CD8-positive, alpha-beta T cell (primary cell): ENCODE measurements at places on chromosomes 5 and 9. TPM values are rescaled to one million over a fixed set of nuclear protein-coding genes. Genes with fewer than 3 reads are reported as not detected.

Gene CCIN
- total RNA-seq = 0.56 TPM

Gene RAD17
- 22.2 TPM for total RNA-seq

Gene BRINP1
- not detected for total RNA-seq

Gene TPRN
- 4.4 TPM for total RNA-seq

Gene INPP5E
- total RNA-seq = 11.4 TPM

Gene C5orf34
- 0.95 TPM for total RNA-seq

Gene TSSK1B
- not detected for total RNA-seq

Gene PCDHA4
- total RNA-seq = not detected

Gene HAVCR2
- total RNA-seq = 1.6 TPM

Gene ANGPTL2
- not detected for total RNA-seq

Gene C9orf153
- total RNA-seq = 0.54 TPM

Gene TMEM203
- 21.4 TPM for total RNA-seq

Gene C1QTNF3
- total RNA-seq = 3.3 TPM

Gene BSPRY
- not detected for total RNA-seq

Gene OR1J2
- not detected for total RNA-seq

Gene PCDHGA11
- 0.08 TPM for total RNA-seq

Gene ANKHD1
- total RNA-seq = 212 TPM

Gene FOXD4L4
- total RNA-seq = not detected

Gene GLRX
- 17.9 TPM for total RNA-seq

Gene PCDHB16
- not detected for total RNA-seq

Gene ANKRD31
- total RNA-seq = 0.89 TPM

Gene ALDH1A1
- not detected for total RNA-seq

Gene CCDC192
- total RNA-seq = not detected

Gene CBY3
- total RNA-seq = not detected

Gene SLC6A19
- not detected for total RNA-seq

Gene POU5F2
- 0.43 TPM for total RNA-seq

Gene WDR31
- total RNA-seq = 0.43 TPM

Gene LHX3
- 0.14 TPM for total RNA-seq

Gene ROPN1L
- not detected for total RNA-seq

Gene GRIN3A
- not detected for total RNA-seq

Gene CCDC69
- 98.5 TPM for total RNA-seq

Gene PCDHGB5
- not detected for total RNA-seq

Gene PLPP7
- not detected for total RNA-seq
